ENCODE measurements at places on chromosomes 12 and 14. TPM values are rescaled to one million over a fixed set of nuclear protein-coding genes. Genes with fewer than 3 reads are reported as not detected.

The TEX52 gene
- not detected for total RNA-seq

The CMTM5 gene
- total RNA-seq = not detected

The KCNH5 gene
- total RNA-seq = 0.24 TPM

The RTL1 gene
- total RNA-seq = not detected

The C12orf50 gene
- total RNA-seq = not detected

The ACTN1 gene
- total RNA-seq = 222 TPM

The VDR gene
- 3.7 TPM for total RNA-seq

The CPNE6 gene
- total RNA-seq = not detected

The KCNA1 gene
- not detected for total RNA-seq

The SLC4A8 gene
- total RNA-seq = 3.4 TPM

The LBHD2 gene
- total RNA-seq = not detected

The GLIPR1L2 gene
- 0.13 TPM for total RNA-seq

The OLR1 gene
- total RNA-seq = 4.0 TPM

The LTB4R gene
- total RNA-seq = 0.91 TPM

The TAS2R42 gene
- not detected for total RNA-seq

The MYH7 gene
- 0.56 TPM for total RNA-seq

The HVCN1 gene
- 6.4 TPM for total RNA-seq

The NPFF gene
- 1.7 TPM for total RNA-seq

The GPRC5D gene
- total RNA-seq = not detected

The NOXRED1 gene
- not detected for total RNA-seq

The LRP1-AS gene
- not detected for total RNA-seq

The OTX2 gene
- total RNA-seq = not detected

The FOXG1 gene
- not detected for total RNA-seq

The MYF5 gene
- not detected for total RNA-seq

Data from epithelial cell of alveolus of lung (primary cell).